ENCODE measurements at places on chromosomes 2 and 18. TPM values are rescaled to one million over a fixed set of nuclear protein-coding genes. Genes with fewer than 3 reads are reported as not detected.

WDR75 gene
- 15.6 TPM for polyA plus RNA-seq

SCN7A gene
- 1.9 TPM for polyA plus RNA-seq

UGT1A10 gene
- 6.6 TPM for polyA plus RNA-seq

TMEM37 gene
- 221 TPM for polyA plus RNA-seq

NDUFV2 gene
- 391 TPM for polyA plus RNA-seq

SNTG2 gene
- polyA plus RNA-seq = not detected

- DNase-seq = no peak
Observed at GRCh38 chr2:174551697-174552096, 45.9 kb downstream of the WIPF1 start.

- no peak for DNase-seq
Observed at GRCh38 chr2:76429374-76429773, 718.7 kb upstream of the GCFC2 start.

DNA sequence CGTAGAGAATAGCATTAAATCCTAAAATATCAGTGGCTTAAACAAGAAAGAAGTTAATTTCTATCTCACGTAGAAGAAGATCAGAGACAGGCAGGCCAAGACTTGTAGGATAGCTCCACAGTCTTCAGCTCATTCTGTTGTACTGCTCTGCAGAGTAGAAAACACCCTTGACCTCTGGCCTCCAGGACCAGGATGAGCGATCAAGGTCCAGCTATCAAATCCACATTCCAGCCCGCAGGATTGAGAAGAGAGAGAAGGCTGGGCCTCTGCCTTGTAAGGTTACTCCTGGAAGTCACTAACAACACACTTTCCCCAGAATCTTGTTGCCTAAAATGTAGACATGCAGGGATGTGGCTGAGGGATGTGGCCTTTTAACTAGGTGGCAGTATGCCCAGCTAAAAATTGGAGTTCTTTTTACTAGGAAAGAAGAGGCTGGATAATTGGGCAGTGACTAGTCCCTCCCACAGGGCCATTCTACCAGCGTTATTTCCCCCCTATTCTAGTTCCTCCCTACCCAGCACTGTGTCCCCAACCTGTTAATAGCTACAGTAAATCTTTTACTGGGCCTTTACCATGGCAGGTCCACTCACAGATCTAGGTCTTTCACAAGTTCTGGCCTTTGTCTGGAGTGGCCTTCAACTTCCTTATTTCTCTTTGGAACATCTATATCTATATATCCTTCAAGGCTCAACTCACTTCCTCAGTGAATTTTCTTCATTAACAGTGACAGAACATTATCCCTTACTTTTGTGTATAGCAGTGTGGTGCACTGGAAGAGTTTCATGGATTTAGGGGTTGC is 165.0 kb downstream of the DIS3L2 start:
- DNase-seq = no peak

- DNase-seq = no peak
Observed at GRCh38 chr18:473802-474201, 26.7 kb downstream of the COLEC12 start.

DNA sequence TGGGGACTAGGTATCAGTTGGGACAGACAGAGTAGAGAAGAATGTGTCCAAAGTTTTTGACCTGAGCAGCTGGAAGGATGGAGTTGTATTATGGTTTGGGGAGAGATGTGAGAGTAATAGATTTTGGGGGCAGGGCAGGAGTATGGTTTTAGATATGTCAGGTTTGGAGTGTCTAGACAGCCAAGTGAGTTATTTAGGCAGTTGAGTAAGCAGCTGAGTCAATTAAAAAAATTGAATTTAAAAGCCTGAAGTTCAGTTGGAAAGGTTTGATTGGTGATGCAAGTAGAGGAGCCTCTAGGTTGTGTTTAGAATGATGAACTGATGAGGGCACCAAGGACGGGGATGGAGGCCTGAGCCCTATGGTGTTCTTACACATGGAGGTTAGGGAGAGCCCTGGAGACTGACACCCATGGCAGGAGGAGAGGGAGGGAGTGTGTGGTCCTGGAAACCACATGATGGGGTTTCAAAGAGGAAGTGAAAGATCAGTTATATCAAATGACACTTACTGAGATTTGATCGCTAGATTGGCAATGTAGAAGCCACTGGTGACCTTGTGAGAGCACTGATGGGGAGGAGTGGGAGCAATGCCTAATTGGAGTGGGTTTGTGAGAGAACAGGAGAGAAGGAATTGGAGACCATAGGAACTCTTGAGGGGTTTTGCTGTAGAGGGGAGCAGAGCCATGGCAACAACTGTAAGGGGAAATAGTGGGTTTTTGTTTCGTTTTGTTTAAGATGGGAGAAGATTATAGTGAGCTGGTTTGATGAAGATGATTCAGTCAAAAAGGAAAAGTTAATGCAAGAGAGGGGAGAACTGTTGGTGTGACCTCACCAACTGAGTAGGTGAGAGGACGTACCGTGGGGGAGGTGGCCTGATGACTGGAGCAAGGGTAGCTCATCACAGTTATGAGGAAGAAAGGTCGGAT is 10.3 kb downstream of the ITGA6 start:
- DNase-seq = no peak

DNA sequence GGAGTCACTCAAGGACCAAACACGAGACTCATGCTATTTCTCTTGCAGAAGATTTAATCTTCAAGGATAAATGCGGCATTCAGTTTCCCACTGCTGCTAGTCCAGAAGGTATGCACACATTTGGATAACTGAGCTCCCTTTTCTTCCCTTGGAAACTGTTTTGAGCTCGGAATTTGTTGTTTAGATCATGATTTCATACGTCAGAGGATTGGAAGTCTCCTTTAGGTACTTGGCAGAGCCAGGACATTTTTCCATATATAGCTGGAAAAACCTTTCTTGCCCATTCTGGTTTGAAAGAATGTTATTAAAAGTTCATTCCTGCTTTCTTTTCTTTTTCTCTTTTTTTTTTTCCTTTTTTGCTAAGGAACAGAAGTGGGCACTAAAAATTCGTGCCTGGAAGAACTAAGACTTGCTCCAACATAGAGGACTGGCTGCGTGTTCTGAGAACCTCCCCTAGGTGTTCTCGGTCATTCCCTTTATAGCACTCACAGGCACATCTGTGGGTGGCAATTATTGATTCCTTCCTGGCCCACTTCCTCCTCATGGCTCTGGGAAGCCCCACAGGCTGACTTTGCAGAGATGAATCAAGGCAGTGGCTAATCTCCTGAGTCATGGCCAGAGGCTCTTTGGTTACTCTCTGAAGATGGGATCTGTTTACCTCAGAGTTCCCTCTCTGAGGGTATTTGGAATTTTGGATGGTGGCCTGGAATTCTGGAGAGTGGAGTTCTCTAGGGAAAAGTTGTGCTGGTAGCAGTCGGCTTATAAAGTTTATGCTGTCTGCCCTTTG is 104.8 kb downstream of the PLCL1 start:
- DNase-seq = no peak

GRCh38 chr2:25089605-25090315 is 47.9 kb downstream of the EFR3B start:
- DNase-seq = no peak

DNA sequence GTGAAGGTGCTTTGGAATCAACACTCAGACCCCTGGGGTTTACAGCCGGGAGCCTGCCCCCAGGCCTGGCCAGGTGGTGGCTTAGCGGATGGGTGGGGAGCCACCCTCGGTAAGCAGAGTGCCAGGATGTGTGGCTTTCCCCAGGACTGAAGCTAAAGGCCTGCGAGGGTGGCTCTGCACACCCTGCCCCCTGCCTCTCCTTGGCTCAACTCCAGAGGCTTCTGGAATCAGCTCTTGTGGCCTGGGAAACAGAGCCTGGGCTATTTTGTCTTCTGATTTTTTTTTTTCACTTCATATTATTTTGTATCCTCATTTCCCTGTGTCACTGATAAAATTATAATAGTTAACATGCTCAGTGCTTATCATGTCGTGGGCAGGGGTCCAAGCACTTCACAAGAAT is 79.8 kb downstream of the RHOB start:
- DNase-seq = no peak

GRCh38 chr2:231554327-231554726 is 24.1 kb upstream of the NMUR1 start:
- no peak for DNase-seq

GRCh38 chr2:96325884-96326255 is 753 bp downstream of the ITPRIPL1 start:
- no peak for DNase-seq

DNA sequence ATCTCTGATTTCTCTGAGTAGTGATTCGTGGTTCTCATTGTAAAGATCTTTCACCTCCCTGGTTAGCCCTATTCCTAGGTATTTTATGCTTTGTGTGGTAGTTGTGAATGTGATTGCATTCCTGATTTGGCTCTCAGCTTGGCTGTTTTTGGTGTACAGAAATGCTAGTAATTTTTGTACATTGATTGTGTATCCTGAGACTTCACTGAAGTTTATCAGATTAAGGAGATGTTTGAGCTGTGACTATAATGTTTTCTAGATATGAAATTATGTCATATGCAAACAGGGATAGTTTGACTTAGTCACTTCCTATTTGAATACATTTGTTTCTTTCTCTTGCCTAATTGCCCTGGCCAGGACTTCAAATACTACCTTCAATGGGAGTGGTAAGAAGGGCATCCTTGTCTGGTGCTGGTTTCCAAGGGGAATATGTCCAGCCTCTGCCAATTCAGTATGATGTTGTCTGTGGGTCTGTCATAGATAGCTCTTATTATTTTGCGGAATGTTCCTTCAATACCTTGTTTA is 251.9 kb upstream of the ZNF804A start:
- no peak for DNase-seq

DNA sequence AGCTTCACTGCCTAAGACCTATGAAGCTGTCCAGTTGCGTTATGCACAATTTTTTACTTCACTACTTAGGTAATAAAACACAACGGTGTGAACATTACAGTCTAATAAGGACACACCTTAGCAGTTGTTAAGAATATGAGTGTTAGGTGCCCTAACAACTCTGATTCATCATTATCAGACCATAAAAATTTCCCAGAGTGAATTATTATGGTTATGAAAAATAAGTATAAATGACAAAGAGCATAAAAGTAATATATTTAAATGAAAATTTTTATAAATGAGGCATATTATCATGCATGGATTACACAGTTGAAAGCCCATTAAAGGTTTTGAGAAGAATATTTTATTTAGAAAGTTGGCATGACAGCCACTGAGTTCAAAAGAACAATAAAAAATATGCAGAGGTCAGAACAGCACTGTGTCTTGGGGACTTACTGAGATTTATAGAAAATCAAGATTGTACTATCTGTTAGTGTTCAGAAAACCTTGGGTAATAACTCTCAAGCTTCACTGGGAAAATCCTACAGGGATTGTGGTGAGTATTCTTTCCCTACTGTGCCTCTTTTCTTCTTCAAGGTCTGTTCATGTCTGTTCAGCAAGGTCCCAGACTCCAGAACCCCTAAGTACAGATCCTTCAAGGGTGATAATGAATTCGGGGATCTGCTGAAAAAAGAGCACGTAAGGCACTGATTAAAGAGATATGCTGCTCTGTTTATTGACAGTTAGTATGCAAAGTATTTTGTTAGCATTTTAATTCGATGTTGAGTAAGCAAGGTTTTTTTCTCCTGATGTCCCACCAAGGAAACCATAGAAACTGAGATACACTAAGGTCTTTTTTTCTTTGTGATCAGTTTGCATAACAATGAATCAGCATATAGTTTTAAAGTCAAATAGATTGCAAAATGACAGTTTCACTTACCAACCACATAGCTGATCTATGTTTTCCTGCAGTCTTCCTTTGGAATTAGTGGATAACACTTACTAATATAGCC is 250.0 kb downstream of the DSEL start:
- no peak for DNase-seq

- peak; percentile 15 for DNase-seq
Observed at GRCh38 chr2:238945433-238946150, 97.7 kb downstream of the TWIST2 start.

DNA sequence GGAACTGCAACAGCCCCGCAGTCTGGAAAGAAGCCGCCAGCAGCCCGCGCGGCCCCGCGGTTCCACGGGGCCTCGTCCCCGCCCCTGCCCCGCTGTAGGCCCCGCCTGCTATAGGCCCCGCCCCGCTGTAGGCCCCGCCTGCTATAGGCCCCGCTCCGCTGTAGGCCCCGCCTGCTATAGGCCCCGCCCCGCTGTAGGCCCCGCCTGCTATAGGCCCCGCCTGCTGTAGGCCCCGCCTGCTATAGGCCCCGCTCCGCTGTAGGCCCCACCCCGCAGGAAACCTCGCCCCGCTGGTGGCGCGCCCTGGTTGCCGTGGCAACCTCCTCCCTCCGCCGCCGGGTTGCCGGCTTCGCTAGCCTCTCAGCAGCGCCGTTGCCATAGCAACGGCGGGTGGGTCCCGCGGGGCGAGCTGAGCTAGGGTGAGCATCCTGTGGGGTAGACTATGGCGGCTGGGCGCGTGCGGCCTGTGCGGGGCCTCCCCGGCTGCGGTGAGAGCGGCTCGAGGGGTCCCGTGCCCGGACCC is 12.2 kb upstream of the KIF1A start:
- peak; percentile 99 for DNase-seq

DNA sequence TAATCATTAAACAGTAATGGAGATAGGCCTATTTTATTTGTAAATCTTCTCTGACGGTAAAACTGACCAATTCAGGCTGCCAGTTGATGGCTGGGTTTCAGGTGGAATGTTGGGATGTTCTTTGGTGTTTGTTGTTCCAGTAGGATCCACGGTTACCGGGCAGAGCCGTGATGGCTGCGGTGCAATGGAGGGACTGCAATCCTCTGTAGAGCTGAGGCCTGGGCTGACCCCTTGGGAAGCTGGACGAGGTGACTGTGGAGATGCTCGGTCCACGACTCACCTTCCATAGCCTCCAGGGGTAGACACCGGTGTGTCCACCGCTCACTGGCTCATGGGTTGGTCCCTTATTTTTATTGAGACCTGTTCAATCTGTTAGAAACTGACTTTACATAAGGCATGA is 42.5 kb downstream of the ZNF519 start:
- DNase-seq = no peak

DNA sequence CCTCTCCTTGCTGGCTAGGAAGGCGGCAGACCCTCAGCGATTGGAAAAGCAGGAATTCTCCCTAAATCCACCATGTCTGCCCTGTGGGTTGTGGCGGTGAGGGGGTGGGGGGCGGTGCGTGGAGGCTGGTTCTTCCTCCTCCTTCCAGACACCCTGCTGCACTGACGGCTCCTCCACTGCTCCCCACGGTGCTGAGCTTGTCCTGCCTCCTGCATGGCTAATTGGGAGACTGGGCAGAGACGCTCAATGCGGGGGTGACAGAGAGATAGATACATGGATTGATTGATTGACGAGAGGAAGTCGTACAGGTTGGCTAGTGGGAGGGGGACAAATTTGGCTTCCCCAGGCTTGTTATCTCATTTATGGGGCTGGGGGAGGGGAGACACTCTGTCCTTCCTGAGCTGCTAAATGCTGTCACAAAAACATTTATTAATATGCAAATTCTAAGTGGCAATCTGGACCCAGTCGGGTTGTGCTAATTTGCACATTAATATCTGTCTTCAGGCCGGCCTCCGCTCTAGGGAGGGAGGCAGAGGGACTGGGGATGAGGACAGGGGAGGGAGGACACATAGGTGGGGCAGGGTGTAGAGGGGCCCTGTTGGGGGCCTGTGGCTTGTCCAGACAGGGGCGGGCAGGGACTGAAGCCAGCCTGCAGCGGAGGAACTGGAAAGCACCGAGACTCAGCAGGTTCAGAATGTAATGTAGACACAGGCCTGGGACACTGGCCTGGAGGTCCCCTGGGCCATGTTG is 181.6 kb downstream of the CELF4 start:
- DNase-seq = no peak

GRCh38 chr2:222418739-222419138 is 5.6 kb upstream of the SGPP2 start:
- no peak for DNase-seq

All from kidney (tissue), 22 donors.